ENCODE measurements at places on chromosomes 4 and X.

- DNase-seq = no peak
Measured at GRCh38 chr4:139641218-139641617, 24.4 kb upstream of the MGST2 start.

DNA sequence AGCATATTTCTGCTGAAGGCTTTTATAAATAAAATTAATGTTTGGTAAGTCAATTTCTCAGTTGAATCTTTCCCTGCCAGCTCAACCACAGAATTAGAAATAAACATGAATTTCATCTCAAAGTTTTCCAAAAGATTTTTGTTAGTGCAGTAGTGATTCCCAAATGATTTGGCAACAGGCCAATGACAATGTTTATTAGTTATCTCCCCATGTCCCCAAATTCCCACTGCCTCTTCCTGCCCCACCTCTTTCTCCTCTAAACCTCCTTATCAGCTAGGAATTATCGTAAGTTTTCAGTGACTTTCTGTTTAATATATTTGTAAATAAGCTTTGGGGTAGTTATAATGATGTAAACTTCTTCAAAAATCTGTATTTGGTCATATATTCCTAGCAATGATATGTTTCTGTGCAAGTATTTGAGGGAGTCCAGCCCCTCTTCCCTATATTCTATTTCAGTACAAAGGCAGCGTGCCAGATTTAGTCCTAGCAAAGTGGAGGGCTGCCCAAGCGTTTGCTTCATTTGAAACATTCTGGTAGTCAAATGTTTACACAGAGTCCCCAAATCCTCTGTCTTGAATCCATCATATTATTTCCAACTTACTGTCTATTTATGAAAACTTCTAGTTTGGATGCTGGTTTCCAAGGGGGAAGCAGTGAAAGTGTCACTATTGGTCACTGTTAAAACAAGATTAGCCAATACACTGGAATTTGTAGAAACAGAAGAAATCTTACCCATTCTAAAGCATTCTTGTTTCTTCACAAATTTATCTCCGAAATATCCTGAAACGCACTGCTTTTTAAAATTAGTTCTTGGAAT, 33.7 kb upstream of the ANKRD50 start:
- no peak for DNase-seq

DNA sequence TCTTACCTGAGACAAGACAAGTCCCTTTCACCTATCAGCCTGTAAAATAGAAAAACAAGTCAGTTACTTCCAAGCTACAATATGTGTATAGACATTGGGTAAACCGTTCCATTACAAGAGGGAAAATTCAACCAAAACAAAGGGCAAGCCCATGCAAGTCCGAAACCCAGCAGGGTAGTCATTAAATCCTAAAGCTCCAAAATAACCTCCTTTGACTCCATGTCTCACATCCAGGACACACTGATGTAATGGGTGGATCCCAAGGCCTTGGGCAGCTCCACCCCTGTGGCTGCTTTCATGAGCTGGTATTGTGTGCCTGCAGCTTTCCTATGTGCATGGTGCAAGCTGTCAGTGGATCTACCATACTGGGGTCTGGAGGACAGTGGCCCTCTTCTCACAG, 14.7 kb upstream of the FAM47B start:
- no peak for DNase-seq

- DNase-seq = no peak
Measured at GRCh38 chr4:40699648-40700047, 50.1 kb upstream of the NSUN7 start.

GRCh38 chr4:120000591-120001296, 65.9 kb downstream of the MAD2L1 start:
- no peak for DNase-seq

DNA sequence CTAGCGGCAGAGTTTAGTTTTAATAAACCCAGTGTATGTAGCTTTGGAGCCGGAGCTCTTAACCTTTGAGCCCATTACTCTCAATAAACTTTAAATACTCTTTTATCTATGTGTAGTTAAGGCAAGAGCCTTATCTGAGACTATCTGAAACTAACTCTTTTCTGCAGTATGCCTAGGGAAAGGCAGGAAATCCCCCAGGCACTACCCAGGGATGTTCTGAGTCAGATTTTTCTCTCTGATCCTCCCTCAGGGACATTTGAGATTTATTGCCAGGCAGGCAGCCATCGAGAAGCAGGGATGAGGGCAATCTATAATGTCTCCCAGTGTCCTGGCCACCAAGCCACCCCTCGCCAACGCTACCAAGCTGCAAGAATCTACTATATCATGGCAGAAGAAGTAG, 39.1 kb downstream of the HEPH start:
- no peak for DNase-seq

DNA sequence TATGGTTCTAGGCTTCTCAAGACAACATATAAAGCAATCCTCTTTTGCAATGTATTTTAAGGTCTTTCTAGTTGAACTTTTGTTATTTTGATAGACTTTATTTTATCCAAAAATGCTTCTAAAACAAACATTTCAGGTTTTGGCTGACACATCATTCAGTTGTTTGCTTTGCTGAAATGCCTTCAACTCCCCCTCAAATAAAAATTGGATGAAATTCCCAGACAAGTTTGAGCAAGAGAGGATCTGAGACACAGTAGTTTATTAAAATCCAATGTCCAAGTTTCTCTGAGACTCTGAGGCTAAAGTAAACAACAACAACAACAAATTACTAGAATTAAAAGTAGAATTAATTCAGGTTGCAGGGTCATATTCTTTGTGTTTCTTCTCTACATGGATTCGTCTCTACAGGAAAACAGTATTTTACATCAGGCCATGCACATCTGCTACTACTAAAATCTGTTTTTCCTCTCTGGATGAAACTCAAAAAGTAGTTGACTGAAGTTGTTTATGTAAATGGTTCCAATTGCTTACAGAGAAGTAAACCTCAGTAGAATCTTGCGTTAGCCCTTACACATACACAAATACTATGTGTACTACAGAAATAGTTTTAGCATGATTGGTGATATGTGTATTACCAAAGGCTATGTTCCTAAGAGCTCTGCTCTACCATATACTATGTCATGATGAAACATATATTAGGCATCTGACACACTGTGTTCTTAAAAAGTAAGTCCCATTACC, 64.9 kb downstream of the PRSS12 start:
- DNase-seq = no peak

GRCh38 chr4:5989236-5990225, 28.7 kb downstream of the C4orf50 start:
- no peak for DNase-seq

- no peak for DNase-seq
Measured at GRCh38 chrX:134948333-134949241, 42.2 kb upstream of the SMIM10 start.

GRCh38 chr4:54445866-54446265, 211.9 kb upstream of the KIT start:
- DNase-seq = no peak

DNA sequence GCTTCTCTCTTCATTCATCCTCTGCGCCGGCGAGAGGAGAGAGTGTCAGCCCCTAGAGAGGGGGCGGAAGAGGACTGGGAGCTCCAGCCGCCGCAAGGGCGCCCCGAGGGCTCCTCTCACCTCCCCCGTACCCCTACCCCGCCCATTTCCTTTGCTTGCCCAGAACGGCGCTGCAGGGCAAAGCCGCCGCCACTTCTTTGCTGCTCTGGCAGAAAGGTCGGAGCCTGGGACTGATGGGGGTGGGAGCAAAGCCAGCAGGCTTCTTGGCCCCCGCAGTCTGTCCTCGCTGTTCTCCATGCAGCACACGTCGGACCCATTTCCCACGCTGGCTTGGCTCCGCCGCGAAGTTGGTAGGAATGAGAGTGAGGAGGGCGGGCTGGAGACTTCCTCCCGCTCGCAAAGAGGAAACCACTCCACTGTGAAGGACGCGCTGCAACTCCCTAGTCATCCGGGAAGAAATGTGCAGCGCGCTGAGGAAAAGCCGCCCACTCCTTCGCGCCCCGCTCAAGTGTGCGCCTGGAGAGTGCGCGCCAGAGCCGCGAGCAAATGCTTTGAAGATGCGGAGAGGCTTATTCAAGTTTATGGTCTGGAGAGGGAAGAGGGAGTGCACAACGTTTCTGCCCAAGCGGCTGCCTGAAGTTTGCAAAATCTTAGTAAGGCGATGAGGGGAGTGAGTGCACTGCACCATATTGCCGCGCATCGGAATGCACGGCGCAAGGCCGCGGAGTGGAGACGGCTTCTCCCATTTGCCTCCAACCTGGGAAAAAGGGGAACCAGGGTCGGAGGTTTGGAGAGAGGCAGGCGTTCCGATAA, 2.8 kb upstream of the PCDH7 start:
- DNase-seq = peak; percentile 85

- no peak for DNase-seq
Measured at GRCh38 chr4:15470128-15470475, 420 bp downstream of the CC2D2A start.

Data from hypothalamus (tissue), 51 donors.